ENCODE measurements at places on chromosomes 1 and 21.

DNA sequence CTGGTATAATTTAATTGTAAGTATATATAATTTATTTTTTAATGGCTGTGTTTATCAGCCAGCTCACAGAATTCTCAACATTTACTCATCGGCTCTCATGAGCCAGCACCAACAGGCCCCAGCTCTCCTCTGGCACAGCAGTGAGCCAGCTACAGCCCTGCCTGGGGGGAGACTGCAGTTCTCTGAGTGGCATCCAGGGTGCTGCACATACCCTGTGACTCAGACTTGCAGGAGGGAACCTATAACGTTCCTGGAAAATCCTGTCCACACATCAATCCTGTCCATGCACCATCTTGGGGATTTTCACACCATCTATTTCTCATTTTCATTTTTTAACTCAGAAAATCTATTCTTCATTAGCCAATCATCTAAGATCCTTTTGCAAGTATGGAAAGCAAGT lies 36.5 kb downstream of the FHAD1 start:
- no peak for DNase-seq

DNA sequence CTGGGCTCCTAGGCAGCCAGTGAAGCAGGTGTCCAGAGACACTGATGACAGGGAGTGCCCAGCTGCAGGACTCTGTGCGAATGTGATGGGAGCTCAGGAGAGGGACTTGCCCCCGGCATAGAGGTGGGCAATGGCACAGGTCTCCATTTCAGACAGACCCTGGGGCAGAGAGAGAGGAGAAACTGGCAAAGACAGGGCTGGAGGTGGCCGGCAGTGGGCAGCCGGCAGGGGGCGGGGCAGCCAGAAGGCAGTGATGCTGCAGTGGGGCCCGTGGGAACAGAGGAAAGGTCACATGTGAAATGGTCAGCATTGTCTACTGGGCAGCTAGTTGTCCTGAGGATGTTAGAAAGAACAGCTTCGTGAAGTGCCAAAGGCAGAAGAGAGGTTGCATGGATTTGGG lies 112.6 kb downstream of the HUNK start:
- no peak for DNase-seq

- DNase-seq: no peak
Measured at GRCh38 chr1:199931666-199932377, 95.7 kb upstream of the NR5A2 start.

DNA sequence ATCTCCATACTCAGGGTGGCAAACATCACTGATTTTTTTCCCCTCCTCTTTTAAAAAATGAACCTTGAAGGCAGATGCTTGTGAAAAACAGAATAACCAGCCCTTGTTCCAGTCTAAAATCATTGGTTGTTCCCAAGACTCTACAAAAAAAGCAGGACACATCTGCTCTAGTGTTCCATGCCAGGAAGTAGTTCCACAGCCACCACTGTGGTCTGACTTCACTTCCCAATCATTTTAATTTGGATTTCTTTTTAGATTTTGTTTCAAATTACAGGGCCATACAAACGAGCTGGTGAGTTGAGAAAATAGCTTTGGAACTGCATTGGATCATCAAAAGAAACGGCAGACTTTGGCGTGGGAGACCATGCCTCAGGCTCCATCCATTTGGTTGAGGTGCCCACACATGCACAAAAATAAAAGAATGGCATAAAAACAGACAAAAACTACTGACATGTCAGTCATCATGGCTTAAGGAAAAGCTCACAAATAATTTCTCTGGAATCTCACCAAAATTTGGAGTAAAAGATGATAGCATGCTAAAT lies 210.0 kb downstream of the GABPA start:
- no peak for DNase-seq

DNA sequence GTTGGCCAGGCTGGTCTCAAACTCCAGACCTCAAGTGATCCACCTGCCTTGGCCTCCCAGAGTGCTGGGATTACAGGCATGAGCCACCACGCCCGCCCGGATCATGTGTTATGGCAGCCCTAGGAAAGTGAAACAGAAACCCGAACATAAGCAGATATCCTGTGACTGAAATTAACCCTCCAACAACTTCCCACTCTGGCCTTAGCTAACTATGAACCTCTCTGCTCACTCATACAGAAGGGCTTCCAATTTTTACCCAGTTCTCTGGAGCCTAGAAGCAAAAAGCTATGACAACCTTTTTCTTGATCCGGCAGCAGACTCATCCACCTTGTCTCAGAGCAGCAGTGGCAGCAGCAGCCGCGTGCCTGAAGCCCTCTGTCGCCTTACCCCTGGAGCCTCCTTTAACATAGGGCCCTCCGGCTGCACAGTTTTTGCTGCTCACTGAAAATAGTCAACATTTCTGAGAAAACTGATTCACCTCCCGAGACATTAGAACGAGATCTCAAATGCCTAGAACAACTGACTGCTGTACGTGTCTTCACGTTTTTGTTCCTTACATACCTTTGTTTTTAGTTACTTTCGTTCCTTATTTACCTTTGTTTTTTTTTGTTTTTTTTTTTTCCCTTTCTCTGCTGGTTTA lies 9.3 kb downstream of the CBR1 start:
- DNase-seq: peak; percentile 56

Data from colonic mucosa (tissue), 4 donors.